HCT116 (cell line): ENCODE measurements at places on chromosomes 4 and X. TPM values are rescaled to one million over a fixed set of nuclear protein-coding genes. Genes with fewer than 3 reads are reported as not detected.

The TREX2 gene
- total RNA-seq: 2.9 TPM

The C4orf51 gene
- total RNA-seq: not detected

The XAGE1A gene
- not detected for total RNA-seq

- no peaks in the 10 kb centered on the region for H3K27me3 ChIP-seq
- H3K36me3 ChIP-seq: no peaks in the 10 kb centered on the region
- no peak overlapping the region for H3K27ac ChIP-seq
- H3K4me1 ChIP-seq: no peaks in the 10 kb centered on the region
Measured at GRCh38 chrX:10288373-10288975, 131.7 kb downstream of the CLCN4 start.

- H3K4me1 ChIP-seq: peaks cover 8% of the 10 kb centered on the region; the same call in 1 of the 2 replicates
- H3K36me3 ChIP-seq: no peaks in the 10 kb centered on the region
- H3K4me3 ChIP-seq: peak overlapping the region; percentile 82
- no peaks in the 10 kb centered on the region for H3K27me3 ChIP-seq
- DNase-seq: no peak
Measured at GRCh38 chrX:1451251-1451660, 1.5 kb downstream of the ASMTL start.

DNA sequence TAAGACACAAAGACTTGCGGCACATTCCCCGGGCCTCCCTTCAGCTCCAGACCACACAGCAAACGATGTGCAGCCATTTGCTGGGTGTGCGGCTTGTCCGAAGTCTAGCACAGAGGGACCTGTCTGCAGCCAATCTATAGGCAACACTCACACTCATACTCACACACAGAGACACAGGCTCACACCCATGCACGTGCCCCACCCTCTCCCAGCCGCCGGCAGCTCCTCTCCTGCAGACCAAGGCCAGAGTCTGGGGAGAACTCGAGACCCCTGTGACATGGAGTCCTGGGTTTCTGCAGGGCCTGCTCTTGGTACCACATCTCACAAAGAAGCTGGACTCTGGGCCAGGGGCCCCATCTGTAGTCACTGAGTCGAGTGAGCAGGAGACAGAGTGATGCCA, 245.4 kb upstream of the PSAPL1 start:
- no peaks in the 10 kb centered on the region; the same call in 1 of the 2 replicates for H3K27me3 ChIP-seq
- no peak overlapping the region for H3K27ac ChIP-seq
- no peaks in the 10 kb centered on the region for H3K36me3 ChIP-seq
- DNase-seq: no peak
- no peaks in the 10 kb centered on the region for H3K4me1 ChIP-seq

DNA sequence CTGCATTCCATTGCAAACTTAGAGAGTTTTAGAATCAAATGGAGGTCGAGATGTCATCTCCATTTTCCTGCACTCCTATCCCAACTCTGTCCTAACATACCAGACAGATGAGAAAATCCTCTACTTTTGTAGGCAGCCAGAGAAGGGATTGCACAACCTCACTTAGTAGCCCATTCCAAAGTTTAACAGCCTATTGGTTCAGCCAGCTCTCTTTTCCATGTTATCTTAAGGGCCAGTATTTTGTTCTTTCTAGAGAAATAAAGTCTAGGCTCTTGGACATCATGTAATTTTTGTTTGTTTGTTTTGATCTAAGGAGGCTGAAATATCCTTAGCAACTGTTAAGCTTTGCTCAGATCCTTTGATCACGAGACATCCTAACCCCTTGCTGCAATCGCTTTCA, 173.0 kb downstream of the COX18 start:
- H3K36me3 ChIP-seq: no peaks in the 10 kb centered on the region
- H3K4me3 ChIP-seq: no peak overlapping the region
- 0 out of 2 replicates have a peak, but pooled peaks cover 10% of the 10 kb centered on the region for H3K27me3 ChIP-seq
- H3K4me1 ChIP-seq: no peaks in the 10 kb centered on the region
- DNase-seq: no peak

The FAM133A gene
- not detected for total RNA-seq

GRCh38 chrX:2828344-2828958, at the start of gene GYG2:
Gene GYG2, plus strand, starts transcription at chrX:2828930. Its CDS starts 1,259 bp downstream, at chrX:2830189.
- DNase-seq: no peak
- no peaks in the 10 kb centered on the region for H3K36me3 ChIP-seq
- no peak within 1 kb of the TSS for H3K27ac ChIP-seq
- H3K4me1 ChIP-seq: no peaks in the 10 kb centered on the region

The KDR gene
- total RNA-seq: 0.52 TPM

DNA sequence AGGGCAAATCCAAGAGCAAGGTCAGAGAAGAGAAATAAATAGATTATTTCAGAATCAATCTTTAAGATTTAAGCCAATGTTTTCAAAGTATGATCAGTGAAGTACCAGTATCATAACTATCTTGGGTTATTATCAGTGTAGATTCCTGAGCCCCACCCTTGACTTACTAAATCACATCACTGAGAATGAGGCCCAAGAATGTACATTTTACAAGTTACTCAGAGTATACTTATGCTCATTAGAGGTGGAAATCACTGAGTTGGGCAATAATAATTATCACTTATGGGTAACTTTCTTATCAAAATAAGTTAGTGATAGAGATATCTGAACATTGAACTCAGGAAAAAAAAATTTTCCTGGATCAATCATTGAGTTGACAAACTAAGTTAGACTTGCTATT, 121.6 kb upstream of the NOCT start:
- H3K27ac ChIP-seq: no peak overlapping the region
- DNase-seq: no peak
- H3K36me3 ChIP-seq: no peaks in the 10 kb centered on the region
- no peaks in the 10 kb centered on the region for H3K27me3 ChIP-seq

The KLHL4 gene
- 0.10 TPM for total RNA-seq

The CFP gene
- 1.3 TPM for total RNA-seq

GRCh38 chr4:83362492-83363329, 28.1 kb upstream of the HPSE start:
- no peaks in the 10 kb centered on the region for H3K36me3 ChIP-seq
- H3K27ac ChIP-seq: no peak overlapping the region
- no peak for DNase-seq

GRCh38 chr4:55184600-55185523, 59.5 kb upstream of the KDR start:
- peak overlapping the region; percentile 59 for H3K27ac ChIP-seq
- peak; percentile 64 for DNase-seq
- no peak overlapping the region for H3K4me3 ChIP-seq
- H3K36me3 ChIP-seq: peaks cover 8% of the 10 kb centered on the region; the same call in 1 of the 2 replicates
- H3K27me3 ChIP-seq: no peaks in the 10 kb centered on the region
- peaks cover 16% of the 10 kb centered on the region for H3K4me1 ChIP-seq

DNA sequence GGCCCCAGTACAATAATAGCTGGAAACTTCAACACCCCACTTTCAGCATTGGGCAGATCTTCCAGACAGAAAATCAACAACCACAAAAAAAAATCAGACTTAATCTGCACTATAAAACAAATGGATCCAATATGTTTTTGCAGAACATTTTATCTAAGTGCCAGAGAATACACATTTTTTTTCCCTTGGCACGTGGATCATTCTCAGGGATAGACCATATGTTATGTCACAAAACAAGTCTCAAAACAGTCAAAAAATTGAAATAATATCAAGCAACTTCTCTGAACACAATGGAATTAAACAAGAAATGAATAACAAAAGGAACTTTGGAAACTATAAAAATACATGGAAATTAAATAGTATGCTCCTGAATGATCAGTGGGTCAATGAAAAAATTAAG, 576.3 kb downstream of the PCDH19 start:
- H3K36me3 ChIP-seq: no peaks in the 10 kb centered on the region
- no peaks in the 10 kb centered on the region for H3K4me1 ChIP-seq
- no peak overlapping the region for H3K27ac ChIP-seq

GRCh38 chrX:8913655-8914409, 112.6 kb upstream of the FAM9A start:
- H3K4me1 ChIP-seq: no peaks in the 10 kb centered on the region
- H3K4me3 ChIP-seq: no peak overlapping the region
- H3K27ac ChIP-seq: no peak overlapping the region
- H3K27me3 ChIP-seq: no peaks in the 10 kb centered on the region

The USP17L28 gene
- not detected for total RNA-seq

The GSX2 gene
- total RNA-seq: not detected

The LGI2 gene
- total RNA-seq: not detected

GRCh38 chr4:94014484-94015136, 186.1 kb downstream of the ATOH1 start:
- no peaks in the 10 kb centered on the region for H3K36me3 ChIP-seq
- no peaks in the 10 kb centered on the region for H3K27me3 ChIP-seq
- H3K27ac ChIP-seq: no peak overlapping the region
- H3K4me3 ChIP-seq: no peak overlapping the region

The GPR119 gene
- total RNA-seq: not detected

- H3K4me3 ChIP-seq: no peak overlapping the region
- H3K27me3 ChIP-seq: no peaks in the 10 kb centered on the region
- DNase-seq: no peak
- no peaks in the 10 kb centered on the region for H3K4me1 ChIP-seq
- H3K27ac ChIP-seq: no peak overlapping the region
Measured at GRCh38 chrX:33183361-33183760, 28.0 kb downstream of the DMD start.
